CD4-positive, alpha-beta memory T cell (primary cell): ENCODE measurements at places on chromosomes 11 and 22. TPM values are rescaled to one million over a fixed set of nuclear protein-coding genes. Genes with fewer than 3 reads are reported as not detected.

DNA sequence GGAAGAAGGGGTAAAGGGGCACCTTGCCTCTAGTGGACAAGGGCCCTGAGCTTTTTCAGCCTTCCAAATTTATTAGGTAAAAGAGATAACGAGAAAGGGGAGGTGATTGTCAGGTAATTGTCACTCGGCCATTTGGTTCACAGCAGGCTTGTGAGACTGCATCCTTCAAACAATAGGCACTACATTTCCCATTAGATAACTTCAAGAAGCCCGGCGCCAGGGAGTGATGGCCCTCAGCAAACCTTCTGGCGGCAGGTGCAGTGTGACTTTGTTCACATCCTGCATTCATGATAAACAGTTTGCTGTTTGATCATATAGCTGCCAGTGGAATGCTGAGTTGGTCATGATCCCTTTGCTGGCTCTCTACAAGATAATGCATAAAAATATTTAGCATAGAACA is 185.1 kb downstream of the CWF19L2 start:
- no peak for DNase-seq

GRCh38 chr22:39242595-39243438 is 2.0 kb downstream of the PDGFB start:
- DNase-seq = peak; percentile 57

GRCh38 chr11:92850296-92850826 is 119.1 kb upstream of the MTNR1B start:
- DNase-seq = no peak

GRCh38 chr22:41780746-41781505 is 19.6 kb upstream of the CCDC134 start:
- peak; percentile 90 for DNase-seq

GRCh38 chr11:69913591-69914285 is 94.5 kb upstream of the FGF3 start:
- DNase-seq = no peak

GRCh38 chr11:33669598-33670249 is 30.9 kb downstream of the C11orf91 start:
- DNase-seq = no peak

Gene SNU13
- 290 TPM for polyA plus RNA-seq

DNA sequence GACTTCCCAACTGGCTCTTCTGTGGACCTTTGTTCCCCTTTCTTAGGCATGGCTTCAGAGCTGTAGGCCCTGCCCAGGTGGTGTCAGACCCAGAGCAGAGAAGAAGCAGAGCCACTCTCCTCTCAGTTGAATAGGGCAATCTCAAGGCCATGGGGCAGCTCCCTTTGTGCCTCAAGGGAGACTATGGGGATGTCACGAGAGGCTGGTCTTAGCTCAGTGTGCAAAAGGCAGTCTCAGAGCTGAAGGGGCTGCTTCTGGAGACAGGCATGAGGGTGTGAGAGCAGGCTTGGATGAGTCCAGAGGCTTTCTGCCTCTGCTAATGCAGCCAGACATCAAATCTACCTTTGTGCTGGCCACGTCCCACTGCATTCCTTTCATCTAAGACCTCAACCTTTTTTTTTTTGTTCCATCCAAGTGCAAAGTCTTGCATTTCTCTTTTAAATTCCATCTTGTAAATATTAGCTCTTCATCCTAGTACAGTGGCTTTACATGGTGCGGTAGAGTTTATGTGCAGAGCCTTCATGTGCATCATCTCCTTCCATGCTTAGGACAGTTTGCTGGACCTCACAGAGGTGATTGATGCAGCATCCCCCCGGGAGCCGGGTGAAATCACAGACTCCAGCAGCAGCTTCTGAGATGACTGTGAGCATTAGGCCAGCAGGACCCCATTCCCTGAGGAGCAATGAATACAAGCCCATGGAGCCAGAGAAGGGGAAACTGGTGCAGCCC is 34.2 kb upstream of the FCHSD2 start:
- DNase-seq = no peak

Gene CRYBA4
- polyA plus RNA-seq = not detected
